Activated naive CD4-positive, alpha-beta T cell treated with anti-CD3 and anti-CD28 coated beads, Interleukin-2, amount 10 ng/mL, durations not matched to agents 5 hours and 36 hours (primary cell): ENCODE measurements at places on chromosomes 1 and 21. TPM values are rescaled to one million over a fixed set of nuclear protein-coding genes. Genes with fewer than 3 reads are reported as not detected.

The TRIM67 gene
- total RNA-seq: not detected

The HAO2 gene
- total RNA-seq: not detected

The ZNF648 gene
- total RNA-seq: not detected

The TNFRSF25 gene
- total RNA-seq: 121 TPM

The TDRD5 gene
- total RNA-seq: not detected

The BTF3L4 gene
- 37.5 TPM for total RNA-seq

The SPATA21 gene
- total RNA-seq: not detected
